ENCODE measurements at places on chromosomes 16 and 17.
A peak's percentile ranks its signal among the peaks of the same experiment; 100 is the strongest.

- DNase-seq, result no peak
Measured at GRCh38 chr17:28719021-28719433, 758 bp upstream of the RPL23A start.

DNA sequence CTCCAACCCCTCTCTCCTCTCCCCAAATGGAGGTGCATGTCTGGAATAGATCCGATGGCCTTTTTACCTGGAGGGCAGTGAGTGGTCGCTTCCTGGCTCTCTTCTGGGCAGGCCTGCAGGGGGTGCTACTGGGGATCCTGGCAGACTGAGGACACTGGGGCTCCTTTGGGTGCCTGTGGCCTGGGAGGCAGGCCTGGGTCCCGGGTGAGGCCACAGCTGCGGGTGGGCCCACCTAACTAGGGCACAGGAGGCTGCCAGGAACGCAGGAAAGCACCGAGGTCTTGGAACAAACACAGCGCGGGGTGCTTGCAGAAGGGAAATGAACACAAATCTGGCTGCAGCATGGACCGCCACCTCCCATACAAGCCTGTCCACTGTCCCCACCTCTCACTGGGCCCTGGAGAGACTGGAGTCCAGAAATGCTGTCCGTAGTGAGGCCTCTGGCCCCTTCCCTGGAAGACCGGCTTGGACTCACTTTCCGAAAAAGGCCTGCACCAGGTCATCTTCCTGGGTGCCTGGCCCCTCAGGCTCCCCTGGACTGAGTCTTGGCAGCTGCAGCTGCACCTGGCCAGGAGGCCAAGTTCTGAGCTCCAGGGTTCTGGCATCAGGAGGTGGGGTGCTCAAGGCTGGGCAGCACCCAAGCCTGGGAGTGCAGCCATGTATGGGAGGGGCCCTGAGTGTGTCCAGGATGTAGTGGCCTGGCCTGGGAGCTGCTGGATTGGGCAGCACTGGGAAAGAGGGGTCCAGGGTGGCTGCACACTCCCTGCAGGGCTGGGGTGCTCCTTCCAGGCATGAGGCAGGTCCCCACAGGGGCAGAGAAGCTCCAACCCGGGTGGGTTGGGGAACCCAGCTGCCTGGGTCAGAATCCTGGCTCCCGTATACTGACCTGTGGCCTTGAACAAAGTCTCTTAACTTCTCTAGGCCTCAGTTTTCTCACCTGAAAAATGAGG lies 195.1 kb downstream of the IRF8 start:
- no peak for DNase-seq

- no peak for DNase-seq
Measured at GRCh38 chr16:56684926-56685590, 2.8 kb downstream of the MT1X start.

DNA sequence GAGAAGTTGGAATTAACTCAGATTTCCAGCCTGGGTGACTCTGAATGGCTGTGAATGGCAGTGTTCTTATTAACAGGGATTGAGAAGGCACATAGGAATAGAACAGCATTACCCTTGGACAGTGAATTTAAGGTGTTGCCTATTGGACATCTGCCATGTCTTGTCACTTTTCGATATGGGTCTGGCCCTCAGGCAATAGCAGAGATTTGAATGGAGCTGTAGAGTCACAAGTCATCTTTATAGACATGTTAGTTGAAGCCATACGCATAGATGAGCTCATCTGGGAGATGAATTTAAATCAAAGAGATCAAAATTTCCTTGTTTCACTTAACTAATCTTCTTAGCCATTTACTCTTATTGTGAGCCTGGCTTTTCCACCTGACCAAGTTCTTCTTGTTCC lies 14.9 kb upstream of the DHRS11 start:
- no peak for DNase-seq

DNA sequence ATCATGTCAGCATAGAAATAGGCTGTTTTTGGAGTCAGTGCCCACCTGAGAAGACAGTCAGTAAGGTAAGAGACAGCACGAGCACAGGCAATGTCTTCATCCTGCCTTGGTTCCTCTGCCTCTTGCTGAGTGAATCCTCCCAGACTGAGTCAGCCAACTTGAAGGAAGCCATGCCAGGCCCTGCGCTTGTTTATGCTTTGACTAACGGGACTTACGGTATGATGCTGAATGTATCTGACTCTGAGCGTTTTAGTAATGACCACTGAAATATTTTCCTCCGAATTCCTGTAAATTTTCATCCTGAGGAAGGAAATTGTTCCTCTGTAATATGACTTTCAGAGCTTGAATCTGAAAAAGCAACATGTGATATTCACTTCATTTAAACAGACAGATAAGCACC lies 18.0 kb downstream of the C17orf67 start:
- DNase-seq, result no peak

- peak; percentile 44 for DNase-seq
Measured at GRCh38 chr16:676913-677312, 1.4 kb downstream of the RHBDL1 start.

- DNase-seq, result no peak
Measured at GRCh38 chr16:61829631-61830030, 206.6 kb downstream of the CDH8 start.

DNA sequence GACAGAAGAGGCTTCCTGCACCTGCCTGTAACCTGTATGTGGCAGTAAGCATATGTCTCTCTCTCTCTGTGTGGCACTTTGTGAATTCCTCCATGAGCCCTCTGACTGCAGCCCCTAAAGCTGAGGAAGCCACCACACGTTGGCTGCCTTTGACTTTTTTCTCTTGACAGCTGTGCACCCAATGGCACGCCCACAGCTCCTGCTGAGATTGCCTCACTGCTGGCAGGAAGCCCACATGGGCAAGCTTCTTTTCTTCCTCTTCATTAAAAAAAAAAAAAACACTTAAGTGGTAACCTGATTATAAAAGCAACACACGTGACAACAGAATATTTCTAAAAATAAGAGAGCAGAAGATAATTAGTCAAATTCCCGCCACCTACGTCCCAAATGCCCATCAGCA lies 34.0 kb upstream of the PIRT start:
- no peak for DNase-seq

DNA sequence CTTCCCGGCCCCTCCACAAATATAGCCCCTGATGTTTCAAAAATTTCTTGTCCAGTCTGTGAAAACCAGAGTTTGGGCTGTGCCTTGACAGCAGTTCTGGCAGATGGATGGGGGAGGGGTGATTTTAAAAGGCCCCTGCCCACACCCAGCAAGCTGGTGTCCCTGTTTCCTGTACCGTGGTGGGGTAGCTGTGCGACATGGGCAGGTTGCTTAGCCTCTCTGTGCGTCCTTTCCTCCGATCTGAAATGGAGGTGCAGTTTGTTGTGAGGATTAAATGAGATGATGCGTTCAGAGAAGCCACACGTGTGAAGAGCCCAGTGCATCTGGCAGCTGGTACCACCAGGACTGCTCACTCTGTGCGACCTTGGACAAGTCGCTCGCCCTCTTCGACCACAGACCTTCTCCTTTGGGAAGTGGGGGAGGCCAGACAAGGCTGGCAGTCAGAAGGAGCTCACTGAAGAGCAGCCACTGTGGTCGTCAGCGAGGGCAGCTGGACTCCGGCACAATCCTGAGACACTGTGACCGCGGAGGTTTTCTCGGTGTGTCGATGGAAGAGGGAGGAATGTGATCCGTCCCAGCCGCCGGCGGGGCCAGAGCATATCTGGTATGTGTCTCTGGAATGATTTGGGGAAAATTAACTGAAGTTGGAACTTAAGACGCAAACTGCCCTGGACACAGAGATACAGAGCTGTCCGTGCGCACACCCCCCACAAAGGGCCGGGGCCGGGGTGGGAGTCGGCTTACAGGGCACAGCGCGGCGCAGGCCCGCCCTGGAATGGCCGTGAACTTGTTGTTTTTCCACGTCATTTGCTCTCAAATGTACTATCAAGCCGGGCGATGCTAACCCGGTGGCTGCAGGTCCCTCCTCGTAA lies 721 bp upstream of the WFIKKN2 start:
- DNase-seq, result no peak

DNA sequence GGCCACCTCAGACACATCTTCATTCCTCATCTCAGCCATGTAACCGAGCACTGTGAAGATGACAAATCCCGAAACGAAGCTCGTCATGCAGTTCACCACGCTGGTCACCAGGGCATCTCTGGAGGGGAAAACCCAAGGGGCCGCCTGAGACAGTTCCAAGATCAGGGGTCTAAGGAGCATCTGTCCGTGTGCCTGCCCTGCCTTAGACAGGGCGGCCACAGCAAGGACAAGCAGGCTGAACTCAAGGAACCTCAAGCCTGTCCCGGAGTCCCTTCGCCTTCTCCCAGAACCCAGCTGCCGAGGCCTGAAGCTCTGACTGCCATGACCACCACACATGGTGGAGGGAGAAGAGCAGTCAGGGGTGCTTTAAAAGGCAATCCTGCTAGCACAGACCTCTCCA lies 22.7 kb downstream of the SLC6A4 start:
- DNase-seq, result no peak

DNA sequence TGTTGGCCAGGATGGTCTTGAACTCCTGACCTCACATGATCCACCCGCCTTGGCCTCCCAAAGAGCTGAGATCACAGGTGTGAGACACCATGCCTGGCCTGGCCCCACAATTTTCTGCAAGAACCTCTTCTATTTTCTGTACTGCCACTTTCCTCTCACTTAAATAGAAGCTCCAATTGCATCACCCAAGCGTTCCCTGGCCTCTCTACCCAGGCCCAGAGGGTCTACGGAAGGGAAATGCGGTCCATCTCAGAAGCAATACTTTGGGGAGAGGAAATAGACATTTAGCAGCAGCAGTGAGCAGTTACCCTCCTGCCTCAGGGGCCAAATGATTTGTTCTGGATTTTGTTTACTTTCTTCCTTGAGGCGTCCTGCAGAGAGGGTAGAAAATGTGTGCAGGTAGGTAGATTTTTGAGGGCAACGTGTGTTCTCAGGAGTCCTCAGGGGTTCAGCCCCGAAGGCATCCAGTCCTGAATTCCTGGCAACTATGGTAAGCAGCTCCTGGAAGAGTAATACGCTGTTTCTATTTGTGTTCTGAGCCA lies 11.0 kb downstream of the SLC6A4 start:
- no peak for DNase-seq

DNA sequence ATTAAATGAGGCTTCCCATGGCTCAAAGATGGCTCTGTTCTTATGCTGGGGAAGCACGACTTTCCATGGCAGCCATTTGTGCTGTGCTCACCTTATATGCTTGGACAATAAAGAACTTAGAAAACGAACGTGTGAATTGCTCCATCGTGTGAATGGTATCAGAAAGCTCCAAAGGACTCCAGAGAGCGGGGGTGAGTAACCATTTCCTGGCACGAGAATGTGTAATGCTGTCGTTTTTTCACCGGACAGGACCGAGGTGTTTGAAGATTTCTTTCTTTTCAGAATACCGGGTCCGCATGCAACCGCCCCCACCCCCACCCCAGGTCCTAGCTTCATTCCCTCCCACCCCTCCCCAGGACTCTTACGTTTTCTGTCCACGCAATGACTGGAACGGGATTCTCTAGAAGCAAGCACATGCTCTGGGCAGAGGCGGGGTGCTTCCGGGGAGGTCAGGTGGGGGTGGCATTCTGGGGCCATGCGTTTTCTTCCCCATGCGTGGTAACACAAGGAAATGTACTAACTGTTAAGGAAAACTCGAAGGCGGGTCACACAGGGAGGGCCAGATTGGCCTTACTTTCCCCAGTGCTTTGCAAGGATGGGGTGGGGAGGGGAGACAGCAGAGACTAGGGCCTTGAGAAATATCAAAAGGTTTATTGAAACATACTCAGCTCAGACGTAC lies 26.2 kb downstream of the GPRC5B start:
- DNase-seq, result no peak

DNA sequence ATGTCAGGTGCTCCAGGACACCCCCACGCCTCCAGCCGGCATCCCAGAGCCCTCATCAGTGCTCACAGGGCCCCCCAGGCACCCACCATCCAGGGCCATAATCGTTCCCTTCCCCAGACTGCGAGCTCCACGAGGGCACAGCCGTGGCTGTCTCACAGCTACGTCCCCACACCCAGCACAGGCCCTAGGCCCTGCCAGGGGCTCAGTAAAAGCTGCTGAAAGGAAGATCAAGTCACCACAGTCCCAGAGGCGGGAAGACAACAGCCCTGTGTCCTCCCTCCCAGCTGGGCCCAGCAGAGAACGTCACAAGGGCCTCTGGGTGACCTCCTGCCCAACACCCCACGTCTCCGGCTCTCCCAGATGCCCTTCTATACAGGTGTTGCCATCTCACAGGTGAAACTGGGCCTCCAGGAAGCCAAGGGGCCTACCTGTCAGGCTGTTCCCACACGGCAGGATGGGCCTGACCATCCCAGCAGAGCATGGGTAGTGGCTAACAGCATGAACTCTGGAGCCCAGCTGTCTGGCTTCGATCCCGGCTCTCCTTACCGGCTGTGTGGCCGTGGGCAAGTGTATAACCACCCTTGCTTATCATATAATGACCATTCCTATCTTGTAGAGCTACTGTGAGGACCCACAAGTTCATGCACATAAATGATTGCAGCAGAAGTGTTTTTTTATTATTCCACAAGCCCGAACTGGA lies 17.9 kb downstream of the ARL2BP start:
- no peak for DNase-seq

DNA sequence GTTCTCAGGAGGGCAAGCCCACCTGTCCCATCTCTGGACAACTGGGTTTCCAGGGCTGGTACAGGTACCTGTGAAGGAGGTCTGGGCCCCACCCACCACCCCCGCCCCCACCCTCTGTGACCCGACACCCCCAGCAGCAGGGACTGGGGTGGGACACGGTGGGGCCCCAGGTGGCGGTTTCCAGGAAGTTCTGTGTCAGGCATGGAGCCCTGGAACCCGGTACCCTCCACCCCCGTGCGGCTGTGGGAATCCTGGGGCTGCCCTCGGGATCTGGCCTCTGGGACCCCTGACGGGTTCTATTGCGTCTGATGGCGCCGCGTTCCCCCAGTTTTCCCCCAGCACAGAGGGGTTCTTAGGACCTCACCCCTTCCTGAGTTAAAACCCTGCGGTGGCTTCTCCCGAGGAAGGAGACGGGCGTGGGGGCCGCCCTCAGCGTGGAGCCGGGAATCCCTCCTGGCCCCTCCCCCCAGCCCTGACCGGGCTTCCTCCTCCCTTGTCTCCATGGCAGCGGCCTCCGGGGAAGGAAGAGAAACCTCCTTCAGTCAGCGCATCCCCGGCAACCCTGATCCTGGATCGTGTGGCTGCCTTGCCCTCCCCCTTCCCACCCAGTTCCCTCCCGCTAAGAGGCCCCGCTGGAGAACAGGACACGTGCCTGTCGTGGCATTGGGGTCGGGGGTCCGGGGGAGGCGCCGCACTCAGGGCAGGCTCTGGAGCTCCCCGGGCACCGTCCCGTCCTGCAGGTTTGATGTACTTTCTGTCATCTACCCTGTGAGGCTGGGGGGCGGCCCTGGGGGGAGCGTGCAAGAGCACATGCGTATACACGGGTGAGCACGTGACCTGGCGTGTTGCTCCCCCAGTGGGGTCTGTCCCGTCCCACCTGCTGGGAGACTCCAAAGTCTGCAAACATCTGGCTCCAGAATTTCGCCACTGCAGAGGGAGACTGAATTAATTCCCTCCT lies 30.3 kb downstream of the CACNA1H start:
- no peak for DNase-seq

- DNase-seq, result no peak
Measured at GRCh38 chr17:38568845-38569510, 36.8 kb downstream of the SRCIN1 start.

All from CD4-positive, alpha-beta T cell treated with Interleukin-2 at 100 ng/mL for 4 hours (primary cell).